ENCODE measurements at places on chromosomes 6 and 20. TPM values are rescaled to one million over a fixed set of nuclear protein-coding genes. Genes with fewer than 3 reads are reported as not detected.

GRCh38 chr6:143575440-143575839, 63.9 kb upstream of the FUCA2 start:
- H3K4me1 ChIP-seq: no peaks in the 10 kb centered on the region
- peak; percentile 83 for DNase-seq
- H3K4me3 ChIP-seq: no peak overlapping the region
- H3K27ac ChIP-seq: no peak overlapping the region
- H3K27me3 ChIP-seq: no peaks in the 10 kb centered on the region

- no peak overlapping the region for H3K4me3 ChIP-seq
- no peaks in the 10 kb centered on the region for H3K4me1 ChIP-seq
- peak overlapping the region; percentile 52 for H3K27ac ChIP-seq
These were observed 38.3 kb downstream of the IGF2R start for GRCh38 chr6:160007145-160007544.

Gene OPN5
- 0.16 TPM for total RNA-seq

Gene GSTA2
- total RNA-seq: 0.28 TPM

Gene FRK
- 25.0 TPM for total RNA-seq

Gene GTSF1L
- not detected for total RNA-seq

Measured in kidney (tissue), 22 donors.